Left lung (tissue), 14 donors: ENCODE measurements at places on chromosomes 2 and 18. TPM values are rescaled to one million over a fixed set of nuclear protein-coding genes. Genes with fewer than 3 reads are reported as not detected.

- no peaks in the 10 kb centered on the region for H3K36me3 ChIP-seq
- H3K27me3 ChIP-seq, result peaks cover 14% of the 10 kb centered on the region
- H3K4me3 ChIP-seq, result no peak overlapping the region
- no peak for DNase-seq
Observed at GRCh38 chr2:229636571-229636970, 77.8 kb downstream of the DNER start.

TNFAIP6 gene
- total RNA-seq, result 14.8 TPM

DNA sequence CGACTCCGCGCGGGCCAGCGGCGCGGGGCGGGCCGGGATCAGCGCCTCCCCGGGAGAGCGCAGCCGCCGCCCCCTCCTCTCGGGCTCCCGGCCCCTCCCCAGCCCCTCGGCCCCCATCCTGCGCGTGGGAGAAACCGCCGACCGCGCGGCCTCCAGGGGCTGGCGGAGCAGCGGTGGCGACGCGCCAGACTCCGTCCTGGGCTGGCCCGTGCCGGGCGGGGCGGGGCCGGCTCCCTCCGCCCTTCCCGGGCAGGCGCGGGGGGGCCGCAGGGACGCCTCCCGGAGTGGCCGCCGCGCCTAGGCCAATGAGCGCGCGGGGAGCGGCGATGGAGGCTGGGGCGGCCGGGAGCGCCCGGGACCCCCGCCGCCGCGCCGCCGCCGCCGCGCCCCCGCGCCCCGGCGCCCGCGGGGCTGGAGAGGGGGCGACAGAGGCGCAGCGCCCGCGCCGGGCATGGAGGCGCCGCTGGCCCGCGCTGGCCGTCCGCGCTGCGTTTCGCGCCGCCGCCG lies 49.1 kb downstream of the KCNIP3 start:
- peak; percentile 49 for DNase-seq
- H3K27me3 ChIP-seq, result peaks cover 7% of the 10 kb centered on the region
- no peaks in the 10 kb centered on the region for H3K36me3 ChIP-seq
- peaks cover 20% of the 10 kb centered on the region for H3K4me1 ChIP-seq
- peak overlapping the region; percentile 70 for H3K27ac ChIP-seq

CD207 gene
- total RNA-seq, result 0.73 TPM

SMPD4 gene
- 44.8 TPM for total RNA-seq

SLC30A3 gene
- 0.39 TPM for total RNA-seq

KCNG3 gene
- total RNA-seq, result 0.70 TPM
